MG63 (cell line): ENCODE measurements at places on chromosomes 5 and 9.
A peak's percentile ranks its signal among the peaks of the same experiment; 100 is the strongest.

GRCh38 chr5:54178991-54179390 is 131.4 kb downstream of the ARL15 start:
- no peak for DNase-seq

DNA sequence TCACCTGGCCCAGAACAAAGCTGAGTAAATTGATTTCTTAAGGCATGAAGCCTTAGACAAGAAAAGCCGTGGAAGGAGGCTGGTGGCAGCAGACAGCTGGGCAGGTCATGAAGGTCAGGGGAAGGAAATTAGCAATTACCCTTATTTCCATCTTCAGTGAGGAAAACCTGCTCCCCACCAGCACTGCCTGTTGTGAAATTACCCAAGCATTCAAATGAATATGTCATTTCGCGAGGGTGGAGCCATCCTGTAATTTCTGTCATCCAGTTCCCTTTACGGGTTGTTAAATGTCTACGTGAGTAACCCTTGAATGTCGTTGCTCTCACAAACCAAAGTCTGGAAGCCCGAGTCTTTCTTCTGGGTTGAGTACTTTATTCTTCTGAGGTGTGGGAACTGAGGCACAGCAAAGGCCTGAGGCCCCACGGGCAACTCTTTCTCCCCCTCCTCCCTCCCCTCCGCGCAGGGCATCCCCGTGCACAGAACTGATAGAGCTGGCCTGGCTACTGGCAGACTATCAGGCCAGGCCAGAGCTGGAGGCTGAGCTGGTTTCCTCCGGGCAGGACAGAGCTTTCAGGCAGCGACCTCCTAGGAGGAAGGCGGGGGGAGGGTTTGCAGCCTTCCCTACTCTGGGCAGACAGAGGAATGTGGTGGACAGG is 22.0 kb upstream of the AK3 start:
- no peak for DNase-seq

DNA sequence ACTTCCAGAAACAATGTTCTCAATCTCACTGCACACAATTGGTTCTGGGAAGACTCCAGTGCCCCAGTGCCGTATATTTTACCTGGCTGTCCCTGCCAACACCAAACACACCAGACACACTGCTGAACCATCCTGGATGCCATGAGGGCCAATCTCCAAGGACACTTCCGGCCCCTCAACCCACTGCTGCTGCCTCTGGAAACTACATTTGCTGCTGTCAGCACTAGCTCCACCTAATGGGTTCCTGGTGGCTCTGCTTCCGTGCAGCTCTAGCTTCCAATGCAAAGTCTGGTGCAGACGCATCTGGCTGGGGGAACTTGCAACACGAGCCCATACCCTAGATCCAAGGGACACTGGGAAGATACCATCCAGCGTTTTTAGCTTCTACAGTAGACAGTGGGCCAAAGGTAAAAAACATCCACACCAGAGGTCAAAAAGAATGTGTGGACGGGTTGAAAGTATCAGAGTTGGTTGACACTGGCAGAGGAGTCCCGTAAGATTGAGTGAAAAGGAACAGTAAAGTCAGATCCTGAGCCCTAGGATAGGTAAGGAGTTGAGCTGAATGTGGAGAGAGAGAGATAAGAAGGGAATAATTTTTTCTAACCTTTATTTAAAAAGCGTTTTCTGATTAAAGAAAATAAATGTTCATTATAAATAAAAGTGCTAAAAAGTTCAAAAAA is 99.7 kb upstream of the KIF2A start:
- DNase-seq = peak; percentile 19

DNA sequence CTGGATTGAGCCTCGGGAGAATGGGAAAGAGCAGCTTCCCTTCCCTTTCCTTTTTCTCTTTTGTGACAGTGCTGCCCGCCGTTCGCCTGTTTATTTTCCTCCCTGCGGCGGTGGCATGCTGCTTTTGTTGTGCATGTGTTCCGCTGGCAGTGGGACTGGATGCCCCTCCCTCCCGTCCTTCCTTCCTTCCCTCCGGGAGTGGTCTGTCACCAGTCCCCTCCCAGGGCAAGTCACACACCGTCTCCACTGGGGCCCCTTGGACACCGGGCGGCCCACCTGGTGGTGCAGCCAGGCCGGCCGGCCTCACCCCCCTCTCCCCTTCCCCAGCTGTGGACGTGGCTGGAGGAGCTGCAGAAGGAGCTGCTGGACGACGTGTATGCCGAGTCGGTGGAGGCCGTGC is 214.7 kb downstream of the TRIO start:
- DNase-seq = no peak

GRCh38 chr9:101398930-101399642 is 435 bp downstream of the ZNF189 start:
- peak; percentile 31 for DNase-seq

DNA sequence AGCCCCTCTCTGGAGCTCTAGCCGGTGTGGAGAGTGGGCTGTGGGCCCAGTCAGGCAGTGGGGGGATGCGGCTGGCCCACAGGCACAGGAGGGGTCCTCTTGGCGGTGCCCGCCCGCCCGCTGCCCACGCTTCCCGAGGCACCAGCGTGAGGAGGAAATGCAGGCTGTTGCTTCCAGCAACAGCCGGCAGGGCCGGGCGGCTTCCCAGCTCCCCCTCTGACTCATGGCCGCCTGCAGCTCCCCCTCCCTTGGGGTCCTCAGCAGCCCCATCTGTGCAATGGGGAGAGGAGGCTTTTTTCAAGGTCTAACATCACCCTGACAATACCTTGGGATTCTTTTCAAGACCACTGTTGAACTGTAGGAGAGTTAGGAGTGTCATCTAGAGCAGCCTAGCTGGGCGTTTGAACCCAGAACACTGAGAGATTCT is 10.4 kb downstream of the CXXC5 start:
- DNase-seq = peak; percentile 94
